Midbrain (tissue), 1 donor: ENCODE measurements at places on chromosomes 13 and 19.

DNA sequence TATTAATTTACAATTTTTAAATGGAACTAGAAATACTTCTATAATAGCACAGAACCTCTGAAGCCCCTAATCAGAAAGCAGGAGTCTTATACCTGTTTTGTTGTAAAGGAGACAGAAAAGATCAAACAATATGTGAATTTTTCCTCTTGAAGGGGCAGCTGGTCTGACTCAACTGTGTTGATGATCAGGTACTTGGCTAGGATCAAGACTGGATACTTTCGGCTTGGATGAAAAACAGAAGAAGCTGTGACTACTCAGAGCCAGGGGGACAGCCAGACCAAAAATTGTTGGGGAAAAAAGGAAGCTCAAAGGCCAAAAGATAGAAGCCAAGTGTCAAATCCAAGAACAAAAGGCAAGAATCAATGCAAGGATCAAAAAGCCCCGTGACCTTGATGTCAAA, 195.6 kb downstream of the KCTD12 start:
- no peak for DNase-seq

GRCh38 chr13:110308656-110309359, 1.7 kb downstream of the COL4A2 start:
- no peak for DNase-seq

- no peak for DNase-seq
These were observed 135.8 kb downstream of the RXFP2 start for GRCh38 chr13:31875134-31875533.

DNA sequence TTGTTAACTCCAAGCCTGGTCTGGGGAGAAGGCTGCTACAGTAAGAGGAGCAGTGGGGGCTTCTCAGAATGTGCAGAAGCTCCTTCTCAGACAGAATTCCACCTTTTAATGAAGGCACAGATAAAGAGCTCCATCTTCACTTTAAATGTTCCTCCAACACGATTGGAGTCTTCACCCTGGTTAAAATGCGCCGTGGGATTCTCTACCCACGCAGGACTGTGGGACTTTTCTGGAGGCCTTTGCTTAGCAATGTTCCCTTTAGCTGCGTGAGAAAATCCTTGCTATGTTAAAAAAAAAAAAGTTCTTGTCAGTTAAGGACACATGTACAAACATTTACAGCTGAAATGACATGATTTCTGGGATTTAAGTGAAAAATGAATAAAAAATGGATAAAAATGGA, 546.3 kb downstream of the MYO16 start:
- no peak for DNase-seq

DNA sequence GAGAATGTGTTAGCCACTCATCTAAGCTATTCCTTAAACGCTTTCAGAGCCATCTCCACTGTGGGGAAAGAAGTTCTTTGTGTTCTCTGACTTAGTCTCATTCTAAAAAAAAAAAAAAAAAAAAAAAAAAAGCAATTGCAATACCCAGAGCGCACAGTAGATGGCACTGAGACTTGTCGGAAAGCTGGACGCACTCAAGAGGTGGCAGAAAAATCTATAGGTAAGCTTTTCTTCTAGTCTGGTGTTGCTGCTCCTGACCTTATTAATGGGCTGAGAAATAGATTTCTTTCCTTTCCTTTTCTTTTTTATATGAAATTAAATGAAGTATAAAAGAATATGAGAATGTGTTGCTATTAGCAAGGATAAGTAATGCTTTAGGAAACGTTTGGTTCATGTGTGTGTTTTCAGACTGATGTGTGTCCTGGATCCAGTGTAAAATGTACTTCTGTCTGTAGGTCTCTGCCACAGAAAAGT, 4.7 kb upstream of the GJB2 start:
- peak; percentile 57 for DNase-seq

- no peak for DNase-seq
These were observed 216.4 kb downstream of the POSTN start for GRCh38 chr13:37382146-37382545.

- no peak for DNase-seq
These were observed 31.2 kb downstream of the GADD45B start for GRCh38 chr19:2507109-2507508.

DNA sequence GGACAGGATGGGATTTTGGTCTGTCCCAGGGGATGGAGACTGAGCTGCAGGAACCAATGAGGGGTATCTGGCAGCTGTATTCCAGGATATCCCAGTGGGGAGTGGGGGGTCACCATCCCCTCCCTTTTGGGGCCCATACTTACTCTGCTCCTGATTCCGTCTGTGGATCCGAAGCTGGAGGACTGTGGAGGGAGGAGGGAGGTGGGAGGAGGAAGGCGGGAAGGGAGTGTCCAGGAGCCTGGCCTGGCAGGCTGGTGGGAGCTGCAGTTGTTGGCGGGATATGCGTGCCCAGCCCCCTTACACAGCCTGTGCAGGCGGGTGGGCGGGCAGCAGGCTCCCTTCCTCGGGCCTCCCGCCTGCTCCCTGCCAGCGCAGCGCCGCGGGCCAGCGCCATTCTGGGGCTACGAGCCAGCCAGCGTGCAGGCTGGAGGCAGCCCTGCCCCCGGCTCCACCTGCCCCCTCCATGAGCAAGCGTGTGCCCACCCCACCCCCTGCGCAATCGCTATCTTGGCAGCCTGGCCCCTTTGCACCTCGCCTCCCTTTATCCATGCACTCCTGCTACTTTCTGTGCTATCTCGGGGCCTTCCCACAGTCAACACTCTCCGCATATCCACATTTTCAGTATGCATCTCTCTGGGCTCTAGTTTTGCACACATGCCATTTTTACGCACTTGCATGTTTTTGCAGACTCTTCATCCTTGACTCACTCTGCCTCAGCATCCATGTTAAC, 2.8 kb downstream of the MAMSTR start:
- peak; percentile 69 for DNase-seq

- DNase-seq: no peak
These were observed 133.2 kb upstream of the SLITRK5 start for GRCh38 chr13:87537951-87538350.

GRCh38 chr13:90360785-90361184, 986.7 kb upstream of the MIR17HG start:
- no peak for DNase-seq

- DNase-seq: no peak
These were observed 56.4 kb upstream of the TPM4 start for GRCh38 chr19:16019691-16020448.

DNA sequence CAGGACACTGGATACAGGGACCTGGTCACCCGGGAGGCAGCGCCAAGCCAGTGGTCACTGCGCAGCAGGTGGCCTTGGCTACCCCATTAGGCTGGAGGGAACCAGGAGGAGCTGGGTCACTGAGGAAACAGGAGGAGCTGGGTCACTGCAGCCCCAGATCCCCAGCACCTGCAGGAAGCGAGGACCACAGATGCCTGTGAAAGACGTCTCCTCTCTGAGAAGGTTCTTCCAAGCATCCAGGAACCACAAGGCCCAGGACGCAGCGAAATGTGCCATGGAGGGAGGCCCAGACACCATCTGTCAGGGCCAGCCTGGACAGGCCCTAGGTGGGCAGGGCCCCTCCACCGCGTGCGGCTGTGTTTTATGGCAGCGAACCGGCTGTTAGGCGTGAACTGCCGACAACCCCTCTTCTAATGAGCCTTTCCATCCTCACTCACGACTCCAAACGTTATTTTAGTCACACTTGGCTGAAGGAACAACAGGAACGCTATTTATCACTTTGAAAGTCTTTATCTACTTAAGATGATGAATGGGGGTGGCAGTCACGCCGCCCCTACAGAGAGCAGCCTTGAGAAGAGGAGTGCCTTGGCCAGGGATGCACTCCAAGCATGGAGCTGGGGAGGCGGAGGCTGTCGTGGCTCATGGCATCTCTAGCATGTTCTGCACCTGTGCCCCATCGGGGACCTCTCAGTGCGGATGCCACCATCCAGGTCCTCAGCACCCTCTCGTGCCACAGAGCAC, 53.3 kb downstream of the CEBPG start:
- DNase-seq: no peak

DNA sequence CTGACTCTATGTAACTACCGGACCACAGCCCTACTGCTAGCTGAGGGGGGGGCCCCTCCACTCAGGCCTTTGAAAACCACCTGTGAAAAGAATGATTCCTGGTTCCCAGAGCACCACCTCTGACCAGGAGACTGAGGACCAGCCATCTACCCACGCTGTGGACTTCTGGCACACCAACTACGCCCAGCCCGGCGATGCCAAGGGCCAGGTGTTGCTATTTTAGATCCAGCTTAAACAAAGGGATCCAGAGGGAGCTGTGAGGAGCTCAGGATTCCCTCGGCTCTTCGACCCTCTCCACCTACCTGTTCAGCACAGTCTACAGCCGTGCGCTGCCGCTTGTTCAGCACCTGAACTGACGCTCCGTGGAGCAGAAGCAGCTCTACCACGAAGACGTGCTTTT, 23.0 kb downstream of the PDCD5 start:
- no peak for DNase-seq

DNA sequence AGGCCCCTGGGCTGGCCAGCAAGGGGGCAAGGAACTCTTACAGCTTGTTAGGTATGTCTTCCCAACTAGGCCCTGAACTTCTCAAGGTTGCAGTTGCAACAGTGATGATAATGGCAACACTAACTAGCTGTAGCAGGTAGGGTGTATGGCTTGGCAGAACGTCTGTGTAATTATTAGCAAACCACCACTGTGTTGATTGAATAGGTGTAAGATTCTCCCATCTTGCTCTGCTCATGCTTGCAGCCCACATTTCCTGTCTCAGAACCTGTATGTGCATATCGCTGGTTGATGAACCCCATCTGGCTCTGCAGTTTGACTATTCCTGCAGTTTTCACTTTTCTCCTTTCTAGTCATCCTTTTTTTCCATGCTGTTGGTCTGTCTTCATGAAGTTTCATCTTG, 178.8 kb downstream of the KATNAL1 start:
- no peak for DNase-seq

GRCh38 chr19:35693835-35694599, 10.3 kb upstream of the ZBTB32 start:
- peak; percentile 91 for DNase-seq

DNA sequence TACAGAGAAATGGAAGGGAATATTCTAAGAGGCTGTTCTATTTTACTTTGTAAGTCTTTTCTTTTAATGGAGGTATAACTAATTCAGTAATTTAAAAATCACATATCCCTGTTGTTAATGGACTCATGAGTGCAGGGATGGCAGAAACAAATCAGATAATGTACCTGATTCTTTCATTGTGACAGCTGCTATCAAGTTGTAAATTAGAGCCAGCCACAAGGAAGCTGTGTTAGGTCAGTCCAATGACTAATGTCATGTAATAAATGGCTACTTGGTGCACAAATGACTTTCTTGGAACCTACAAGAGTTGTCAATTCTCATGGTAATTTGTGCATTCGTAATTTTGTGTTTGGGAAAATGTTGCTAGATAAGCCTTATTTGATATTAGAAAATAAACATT, 446.4 kb downstream of the DCT start:
- no peak for DNase-seq

GRCh38 chr19:41991025-41991424, 3.0 kb downstream of the ATP1A3 start:
- DNase-seq: no peak

DNA sequence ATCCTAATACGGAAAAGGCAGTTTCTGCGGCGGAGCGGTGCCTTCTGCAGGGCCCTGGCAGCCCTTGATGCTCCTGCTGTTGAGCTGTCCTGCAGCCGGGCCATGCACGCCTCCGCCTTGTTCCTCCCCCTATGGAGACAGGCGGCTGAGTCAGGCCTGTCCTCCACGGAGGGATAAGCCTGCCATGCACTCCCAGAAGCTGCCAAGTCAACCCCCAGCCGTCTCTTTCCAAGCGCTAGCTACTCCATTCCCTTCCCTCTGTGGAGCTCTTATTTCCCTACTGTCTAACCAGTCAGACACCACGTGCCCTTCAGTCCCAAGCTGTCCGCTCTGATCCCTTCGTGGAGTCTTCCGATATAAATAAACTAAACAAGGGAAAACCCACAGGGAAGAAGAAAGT, 197.0 kb downstream of the COL4A1 start:
- no peak for DNase-seq

- DNase-seq: no peak
These were observed 74.3 kb upstream of the ATP12A start for GRCh38 chr13:24605923-24606372.

DNA sequence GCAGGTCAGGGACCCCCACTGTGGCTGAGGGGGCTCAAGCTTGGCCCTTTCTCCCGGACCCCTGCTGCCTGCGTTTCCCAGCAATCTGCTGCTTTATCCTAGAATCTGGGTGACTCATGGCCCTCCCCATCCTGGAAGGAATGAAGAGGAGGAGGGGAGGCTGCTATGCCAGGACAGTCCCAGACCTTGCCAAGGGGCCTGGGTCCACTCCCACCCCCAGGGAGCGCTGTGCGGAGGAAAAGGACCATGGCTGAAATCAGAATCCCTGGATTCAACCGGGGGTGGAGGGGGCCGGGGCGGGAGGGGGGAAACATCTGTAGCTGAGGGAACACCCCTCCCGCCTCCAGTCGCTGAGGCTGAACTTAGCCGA, 20.5 kb downstream of the ZNF114 start:
- DNase-seq: no peak

DNA sequence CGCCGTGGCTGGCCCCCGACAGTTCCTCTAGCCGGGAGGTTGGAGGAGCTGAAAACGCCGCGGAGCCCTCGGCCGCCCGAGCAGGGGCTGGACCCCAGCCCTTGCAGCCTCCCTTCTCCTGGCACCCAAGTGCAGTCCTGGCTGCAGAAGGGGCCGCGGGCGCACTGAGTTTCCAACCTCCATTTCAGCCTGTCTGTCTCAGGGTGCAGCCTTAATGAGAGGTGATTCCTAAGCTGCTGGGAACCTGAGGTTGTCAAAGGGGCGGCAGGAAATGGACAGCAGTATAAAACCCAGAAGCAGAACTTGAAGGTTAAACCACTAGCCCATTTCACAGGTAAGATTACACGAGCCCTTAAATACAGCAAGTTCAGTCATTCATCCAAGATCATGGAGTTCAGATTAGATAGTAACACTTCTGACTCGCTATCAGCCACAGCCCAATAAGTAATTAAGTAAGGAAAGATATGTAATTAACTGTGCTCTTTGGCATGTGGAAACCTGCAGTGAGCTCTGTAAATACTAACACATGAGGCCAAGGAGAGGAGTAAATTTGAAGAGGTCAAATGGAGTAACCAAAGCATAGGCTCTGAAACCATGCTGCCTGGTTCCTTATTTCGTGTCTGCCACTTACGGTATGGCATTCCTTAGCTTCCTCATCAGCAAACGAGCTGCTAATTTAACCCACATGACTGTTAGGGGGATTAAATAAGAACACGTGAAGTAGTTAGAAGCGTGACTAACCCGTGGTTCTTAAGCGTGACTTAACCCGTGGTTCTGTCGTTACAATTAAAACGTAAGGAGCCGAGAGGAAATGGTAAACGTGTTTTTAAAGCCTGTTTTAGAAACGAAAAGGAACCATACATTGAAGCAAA, 686 bp downstream of the SETDB2 start:
- no peak for DNase-seq

DNA sequence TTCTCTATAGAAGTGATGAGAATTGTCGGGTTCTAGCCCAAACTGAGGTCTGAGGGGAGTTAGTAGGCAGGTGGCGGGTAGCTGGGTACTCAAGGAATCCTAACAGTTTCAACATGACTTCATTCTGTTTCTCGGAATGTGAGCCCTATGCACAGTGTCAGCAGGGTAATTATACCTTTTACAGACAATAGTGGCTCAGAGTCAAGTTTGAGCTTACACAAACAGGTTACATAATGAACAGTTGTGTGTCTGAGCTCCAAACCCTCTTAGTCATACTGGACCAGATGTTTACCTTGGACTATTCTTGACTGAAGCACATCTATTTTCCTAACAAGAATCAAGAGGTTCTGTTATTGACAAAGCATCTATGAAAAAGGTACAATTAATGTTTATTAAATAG, 1066.7 kb upstream of the PCDH20 start:
- no peak for DNase-seq
